ENCODE measurements at places on chromosomes 2 and 18.

- DNase-seq, result no peak
Observed at GRCh38 chr2:200336980-200337615, 30.6 kb downstream of the SPATS2L start.

- DNase-seq, result no peak
Observed at GRCh38 chr18:13895505-13896033, 19.8 kb downstream of the MC2R start.

DNA sequence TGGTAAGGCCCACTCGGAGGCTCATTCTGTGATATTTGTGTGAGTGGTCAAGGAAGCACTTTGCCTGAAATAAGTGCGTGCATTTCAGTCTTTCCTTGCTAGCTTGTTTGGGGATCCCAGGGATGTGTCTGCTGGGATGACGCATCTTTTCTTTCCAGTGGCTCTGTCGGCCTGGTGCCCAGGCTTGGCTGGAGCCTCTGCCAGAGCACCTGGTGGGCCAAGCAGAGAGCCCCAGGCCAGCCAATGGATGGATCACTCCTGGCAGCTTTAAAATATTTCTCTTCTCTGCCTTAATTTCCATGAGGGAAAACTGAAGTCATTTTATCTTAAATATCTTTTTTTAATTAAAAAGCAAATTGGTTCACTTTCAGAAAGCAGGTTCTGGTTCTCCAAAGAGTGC is 501.8 kb upstream of the HS6ST1 start:
- DNase-seq, result no peak

DNA sequence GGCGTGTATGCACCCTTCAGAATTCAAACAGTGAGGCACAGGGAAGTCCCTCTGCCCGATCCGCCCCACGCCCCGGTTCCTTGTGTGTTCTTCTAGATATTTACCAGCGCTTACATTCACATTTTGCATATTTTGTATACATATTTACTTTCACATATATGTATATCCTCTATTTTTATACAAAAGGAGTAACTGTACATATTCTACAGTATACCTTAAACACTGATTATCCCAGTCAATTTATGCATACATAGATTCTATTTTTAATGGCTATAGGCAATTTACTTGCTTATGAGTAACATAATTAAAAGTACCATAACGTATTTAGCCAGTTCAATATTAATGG is 307 bp upstream of the DUSP11 start:
- DNase-seq, result no peak

GRCh38 chr18:10526561-10526949 is 728 bp downstream of the NAPG start:
- DNase-seq, result no peak

- no peak for DNase-seq
Observed at GRCh38 chr2:109210431-109211200, 81.6 kb downstream of the SH3RF3 start.

DNA sequence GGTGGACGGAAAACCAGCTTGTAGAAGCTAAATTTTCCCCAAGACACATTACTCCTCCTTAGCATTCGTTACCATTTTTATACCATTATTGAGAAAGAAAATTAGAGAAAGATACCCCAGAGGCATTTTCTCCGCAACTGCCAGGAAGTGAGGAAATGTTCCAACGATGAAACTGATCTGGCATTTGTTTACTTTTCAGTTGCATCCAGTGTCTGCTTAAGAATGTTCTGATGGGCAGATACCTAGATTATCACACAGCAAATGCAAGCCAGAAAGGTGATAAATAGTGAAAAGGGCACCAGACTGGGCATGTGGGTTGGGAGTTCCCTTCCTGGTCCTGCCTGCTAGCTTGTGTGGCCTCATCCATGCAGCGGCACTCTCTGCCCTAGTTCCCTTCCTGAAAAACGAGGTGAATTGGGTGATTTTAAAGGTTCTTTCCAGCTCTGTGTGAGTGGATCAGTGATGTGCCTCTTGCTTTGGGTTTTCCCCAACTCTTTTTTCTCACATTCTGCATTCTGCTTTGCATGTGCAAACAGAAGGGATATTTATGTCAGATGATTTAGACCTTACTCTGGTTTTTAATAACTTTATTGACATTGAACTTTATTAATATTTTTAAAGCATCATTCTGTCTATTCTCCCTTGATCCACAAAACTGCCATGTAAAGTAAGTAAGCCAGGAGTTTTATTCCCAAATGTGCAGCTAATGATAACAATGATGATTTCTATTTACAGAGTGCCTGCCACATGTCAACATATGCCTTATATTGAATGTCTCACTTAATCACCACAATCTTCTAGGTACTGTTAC is 139.6 kb downstream of the INSIG2 start:
- no peak for DNase-seq

- DNase-seq, result no peak
Observed at GRCh38 chr18:11136241-11136640, 13.1 kb downstream of the PIEZO2 start.

GRCh38 chr18:42157878-42158277 is 202.8 kb downstream of the PIK3C3 start:
- no peak for DNase-seq

DNA sequence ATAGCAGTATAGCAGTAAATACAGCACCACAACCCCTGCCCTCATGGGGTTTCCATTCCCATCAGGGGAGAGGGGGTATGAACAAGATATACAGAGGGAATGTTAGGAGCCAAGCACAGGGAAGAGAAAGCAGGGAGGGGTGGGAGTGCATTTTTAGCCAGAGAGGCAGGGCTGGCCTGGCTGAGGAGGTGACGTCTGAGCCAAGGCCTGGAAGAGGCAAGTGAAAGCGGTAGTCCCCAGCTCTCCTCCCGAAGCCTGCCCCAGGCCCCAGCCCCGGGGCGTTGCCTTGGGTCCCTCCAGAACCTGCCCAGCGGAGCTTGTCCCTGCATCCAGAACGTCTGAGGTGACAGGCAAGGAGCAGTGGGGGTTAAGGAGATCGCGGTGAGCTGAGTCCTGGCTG is 45.1 kb upstream of the FOSL2 start:
- no peak for DNase-seq

DNA sequence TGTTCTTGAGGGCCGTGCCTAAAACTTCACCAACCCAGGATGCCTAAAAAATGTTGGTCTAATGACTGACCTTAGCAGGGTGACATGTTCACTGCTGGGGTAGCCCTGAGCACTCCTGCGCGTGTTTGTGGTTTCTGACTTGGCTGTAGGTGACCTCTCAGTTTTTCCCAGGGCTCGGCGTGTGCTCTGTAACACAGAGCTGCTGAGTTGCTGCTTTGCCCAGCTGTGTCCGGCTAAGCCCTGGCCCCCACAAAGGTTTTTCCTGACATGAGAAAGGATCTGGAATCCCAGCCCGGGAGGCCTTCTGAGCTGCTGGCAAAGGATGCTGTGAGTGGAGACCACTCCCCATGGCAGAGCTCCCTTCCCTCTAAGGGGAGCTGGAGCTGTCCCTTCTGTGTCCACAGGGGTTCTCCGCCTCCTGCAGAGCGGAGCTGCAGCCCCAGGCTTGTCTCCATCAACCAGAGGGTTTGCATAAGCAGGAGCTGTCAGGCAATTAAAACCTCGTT is 52.7 kb downstream of the CRIM1 start:
- no peak for DNase-seq

GRCh38 chr18:3624935-3625741 is 175.2 kb downstream of the TGIF1 start:
- peak; percentile 92 for DNase-seq

- DNase-seq, result no peak
Observed at GRCh38 chr2:197453914-197454398, 604 bp downstream of the COQ10B start.

DNA sequence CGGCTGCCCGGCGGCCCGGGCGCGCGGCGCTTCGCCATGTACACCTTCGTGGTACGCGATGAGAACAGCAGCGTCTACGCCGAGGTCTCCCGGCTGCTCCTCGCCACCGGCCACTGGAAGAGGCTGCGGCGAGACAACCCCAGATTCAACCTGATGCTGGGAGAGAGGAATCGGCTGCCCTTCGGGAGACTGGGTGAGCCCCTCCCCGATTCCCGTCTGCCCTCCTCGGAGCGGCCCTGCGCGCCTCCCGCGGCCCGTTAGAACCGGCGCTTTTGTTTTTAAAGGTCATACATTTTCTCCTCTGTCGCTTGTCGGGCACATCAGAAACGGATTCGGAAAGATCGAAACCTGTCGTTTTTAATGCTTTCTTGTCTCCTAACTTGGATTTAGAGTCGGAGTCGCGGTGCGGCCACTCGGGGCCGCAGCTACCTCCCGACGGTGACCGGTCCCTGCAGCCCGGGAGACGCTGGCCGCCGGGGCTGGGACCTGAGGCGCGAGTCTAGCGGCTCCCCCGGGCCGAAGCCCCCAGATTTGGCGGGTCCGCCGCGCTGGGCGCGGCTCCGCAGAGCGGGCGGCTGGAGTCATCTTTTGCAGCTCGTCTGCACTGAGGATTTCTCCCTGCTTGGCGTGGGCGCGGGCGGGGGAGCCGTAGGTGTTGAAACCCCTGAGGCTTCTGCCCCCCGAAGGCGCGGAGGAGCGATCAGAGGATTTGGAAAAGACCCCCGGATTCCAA is 519 bp downstream of the TTL start:
- peak; percentile 51 for DNase-seq
